T1000 (cell line): ENCODE measurements at places on chromosomes 12 and 14.

DNA sequence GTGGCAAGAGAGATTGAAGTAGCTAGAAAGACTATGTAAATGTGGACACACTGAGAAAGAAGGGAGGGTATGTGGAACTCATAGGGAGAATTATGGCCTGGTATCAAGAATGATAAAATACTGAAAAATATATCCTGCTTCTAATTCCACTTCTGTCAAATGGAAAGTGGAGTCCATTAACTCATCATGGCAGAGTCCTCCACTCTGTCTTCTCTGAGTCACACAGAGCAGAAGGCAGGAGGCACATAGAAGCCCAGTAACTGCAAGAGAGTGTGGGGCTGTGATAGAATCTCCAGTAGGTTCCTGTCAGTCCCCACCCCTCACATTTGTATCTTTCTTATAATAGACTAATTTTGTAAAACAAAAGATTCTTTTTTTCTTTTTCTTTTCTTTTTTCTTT is 223.7 kb downstream of the AKAP6 start:
- DNase-seq = no peak

- no peak for DNase-seq
Measured at GRCh38 chr14:69532561-69533340, 41.9 kb downstream of the CCDC177 start.

- no peak for DNase-seq
Measured at GRCh38 chr12:20232931-20233675, 135.2 kb upstream of the PDE3A start.

DNA sequence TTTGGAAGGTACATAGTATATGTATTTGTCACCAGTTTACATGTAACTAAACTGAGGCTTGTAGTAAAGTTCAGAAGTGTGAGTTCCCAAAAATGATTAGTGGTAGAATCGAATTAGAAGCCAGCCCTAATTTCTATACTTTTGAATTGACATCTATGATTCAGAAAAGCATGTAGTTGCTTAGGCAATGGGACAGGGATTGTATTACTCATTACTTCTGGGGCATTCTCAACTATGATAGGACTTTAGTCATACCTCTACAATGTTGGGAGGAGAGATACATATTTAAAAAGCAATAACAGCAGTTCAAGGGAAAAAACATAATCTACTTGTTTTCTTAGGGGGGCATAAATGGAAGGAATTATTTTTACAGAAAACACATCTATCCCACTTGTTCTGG is 277.9 kb upstream of the E2F7 start:
- DNase-seq = no peak

GRCh38 chr12:56202366-56202765 is 13.1 kb upstream of the SMARCC2 start:
- DNase-seq = no peak

- no peak for DNase-seq
Measured at GRCh38 chr12:50024805-50025186, 498 bp downstream of the RACGAP1 start.

DNA sequence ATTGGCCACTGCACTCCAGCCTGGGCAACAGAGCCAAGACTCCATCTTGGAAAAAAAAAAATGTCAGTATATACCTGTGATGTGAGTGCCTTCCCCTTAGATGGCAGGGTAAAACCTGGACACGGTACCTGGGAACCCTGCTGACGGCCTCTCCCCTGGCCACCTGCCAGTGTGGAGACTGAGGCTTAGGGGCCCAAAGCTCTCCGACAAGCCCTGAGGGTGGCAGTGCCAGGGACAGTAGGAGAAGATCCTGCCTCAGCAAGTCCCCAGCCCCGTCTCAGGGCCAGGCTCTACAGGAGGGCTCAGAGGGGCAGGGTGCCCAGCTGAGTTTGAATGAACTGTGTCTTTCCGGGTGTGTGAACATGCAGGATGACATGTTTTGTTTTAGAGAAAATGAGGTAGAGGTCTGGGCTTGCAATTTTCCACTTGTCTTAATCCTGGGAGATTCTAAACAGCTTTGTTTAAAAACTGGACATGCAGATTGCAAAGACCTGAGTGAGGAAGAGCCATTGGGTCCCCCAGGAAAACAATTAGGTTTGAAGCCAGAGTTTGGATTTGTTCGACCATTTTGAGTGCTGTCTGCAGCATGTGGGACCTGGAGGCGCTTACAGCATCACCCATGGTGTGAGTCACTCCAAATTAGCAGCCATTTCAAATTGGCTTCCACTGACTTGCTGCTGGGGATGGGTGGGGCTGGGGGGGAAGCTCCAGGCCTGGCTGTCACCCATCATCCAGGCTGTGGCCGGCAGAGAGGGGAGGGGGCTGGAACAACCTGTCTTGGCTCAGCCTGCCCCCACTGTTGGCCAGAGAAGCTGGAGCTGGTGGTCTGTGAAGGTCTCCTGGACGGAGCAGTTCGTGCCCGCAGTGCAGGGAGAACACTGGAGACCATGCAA is 10.8 kb downstream of the TSPAN9 start:
- DNase-seq = no peak

GRCh38 chr14:95548328-95548929 is 13.6 kb downstream of the GLRX5 start:
- no peak for DNase-seq

DNA sequence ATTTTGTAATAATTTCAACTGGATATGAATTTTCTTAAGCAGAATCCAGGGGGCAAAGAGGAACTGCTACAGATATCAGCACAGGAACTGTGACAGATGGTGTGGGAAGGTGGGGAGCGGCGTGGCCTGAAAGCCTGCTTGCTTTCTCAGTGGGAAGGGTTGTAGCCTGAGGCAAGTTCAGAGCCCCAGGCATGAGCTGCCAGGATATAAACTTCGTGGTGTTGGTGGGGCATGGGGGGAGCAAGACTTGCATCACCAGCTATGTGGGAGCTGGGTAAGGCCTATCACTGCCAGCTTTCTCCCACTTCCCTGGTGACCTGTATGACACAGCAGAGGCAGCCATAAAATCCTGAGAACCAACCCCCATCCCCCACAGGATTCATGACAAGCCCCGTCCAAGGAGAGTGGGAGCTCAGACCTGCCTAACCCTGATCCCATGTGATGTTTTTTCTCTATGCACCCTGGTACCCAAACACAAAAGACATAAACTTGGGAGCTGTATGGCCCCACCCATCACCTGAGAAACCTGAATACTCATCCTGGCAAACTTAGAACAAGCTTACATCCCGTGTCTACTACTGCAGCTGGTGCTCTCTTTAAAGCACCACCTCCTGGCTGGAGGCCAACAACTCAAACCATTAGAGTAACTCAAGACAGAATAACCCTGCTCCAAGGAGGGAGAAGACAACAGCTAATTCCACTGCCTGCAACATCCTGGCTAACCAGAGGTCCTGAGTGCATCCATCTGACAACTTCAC is 16.5 kb downstream of the CLEC1A start:
- DNase-seq = peak; percentile 35

DNA sequence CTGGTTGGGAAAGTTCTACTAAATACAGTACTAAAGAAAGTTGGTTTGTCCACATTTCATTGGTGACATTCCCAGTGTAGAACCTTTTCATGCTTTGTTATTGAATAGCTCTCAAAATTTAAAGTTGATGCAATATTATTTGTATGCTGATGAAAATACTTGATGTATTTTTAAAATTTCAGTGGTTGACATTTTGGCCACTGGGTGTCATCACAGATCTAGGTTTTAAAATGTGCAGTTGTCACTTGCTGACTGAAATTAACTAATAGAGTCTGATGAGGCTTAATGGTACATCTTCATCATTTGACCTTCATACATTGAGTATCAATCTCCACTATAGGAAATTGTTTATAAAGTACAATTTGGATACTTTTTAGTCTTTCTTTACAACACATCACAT is 37.1 kb downstream of the CMAS start:
- no peak for DNase-seq

GRCh38 chr12:9033265-9033887 is 44.0 kb downstream of the KLRG1 start:
- DNase-seq = no peak

DNA sequence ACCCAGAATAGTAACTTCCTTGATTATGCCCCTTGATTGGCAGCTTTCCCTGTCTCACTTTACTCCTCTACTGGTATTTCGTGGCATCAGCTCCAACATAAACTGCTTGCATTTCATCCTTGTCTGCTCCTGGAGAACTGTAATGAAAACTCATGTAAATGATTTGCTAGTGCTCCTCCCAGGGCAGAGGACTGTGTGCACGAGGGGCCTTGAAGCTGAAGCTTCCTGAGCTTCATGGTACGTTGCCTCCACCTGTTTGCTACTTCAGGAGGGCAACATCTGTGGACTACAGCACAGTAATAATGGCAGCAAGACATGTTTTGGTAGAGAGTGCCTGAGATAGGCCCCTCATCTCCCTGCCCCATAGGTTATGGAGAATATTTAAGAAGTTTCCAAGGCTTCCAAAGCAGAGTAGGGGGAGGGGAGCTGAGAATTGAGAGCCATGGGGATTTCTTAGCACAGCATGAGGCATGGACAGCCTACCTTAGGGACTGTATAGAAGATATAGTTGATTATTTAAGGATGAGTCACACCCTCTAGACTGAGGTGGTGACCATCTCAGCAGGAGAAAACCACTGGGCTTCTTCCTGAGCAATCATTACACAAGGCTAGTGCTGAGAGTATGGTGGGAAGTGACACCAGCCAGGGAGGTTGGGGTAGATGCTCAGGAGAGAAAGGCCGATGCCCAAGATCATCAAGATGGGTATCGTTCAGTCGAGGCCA is 29.5 kb downstream of the CCDC198 start:
- DNase-seq = no peak

- no peak for DNase-seq
Measured at GRCh38 chr14:99506276-99506675, 25.1 kb downstream of the CCNK start.

GRCh38 chr12:15546102-15546701 is 223.9 kb downstream of the PTPRO start:
- DNase-seq = no peak

GRCh38 chr12:82434392-82434911 is 76.1 kb downstream of the METTL25 start:
- no peak for DNase-seq

DNA sequence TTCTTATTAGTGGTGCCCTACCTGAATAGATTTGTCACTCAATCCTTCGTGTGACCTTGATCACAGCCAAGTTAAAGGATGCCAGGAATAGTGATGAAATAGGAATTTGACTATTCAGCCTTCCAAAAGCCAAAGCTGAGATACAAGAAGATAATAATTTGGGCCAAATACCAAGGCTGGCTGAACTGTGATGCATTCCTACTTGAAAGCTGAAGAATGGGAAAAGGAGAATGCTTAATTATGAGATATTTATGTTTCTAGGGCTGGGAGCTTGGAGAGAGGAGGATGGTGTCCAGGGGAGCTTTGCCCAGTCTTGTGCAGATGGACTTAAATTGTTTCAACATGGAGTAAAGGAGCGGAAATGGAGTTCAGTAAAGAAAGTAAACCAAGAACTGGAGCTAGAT is 5.2 kb downstream of the RNASE7 start:
- DNase-seq = no peak

- DNase-seq = no peak
Measured at GRCh38 chr14:105529569-105530284, 3.3 kb downstream of the TMEM121 start.

DNA sequence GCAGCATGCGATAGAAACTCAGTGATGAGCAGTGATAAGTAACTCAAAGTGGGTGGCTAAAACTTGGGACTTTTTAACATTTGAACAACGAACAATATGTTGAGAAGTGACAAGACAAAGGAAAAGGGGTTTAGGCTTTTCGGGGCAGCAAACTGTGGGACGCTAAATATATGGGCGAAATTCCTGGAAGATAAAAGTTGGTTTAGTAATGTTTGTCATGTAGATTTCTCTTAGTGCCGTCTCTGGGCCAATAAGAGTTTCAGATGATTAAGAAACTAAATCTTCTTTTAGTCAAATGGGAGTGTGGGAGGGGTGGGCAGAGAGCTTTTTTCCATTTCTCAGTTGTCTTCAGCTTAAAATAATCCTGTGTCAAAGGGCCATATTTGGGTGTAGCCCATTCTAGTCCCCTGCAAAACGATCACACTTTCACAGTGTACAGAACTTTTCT is 41.7 kb upstream of the FUT8 start:
- DNase-seq = no peak

GRCh38 chr14:77071938-77072388 is 26.1 kb upstream of the CIPC start:
- DNase-seq = no peak

DNA sequence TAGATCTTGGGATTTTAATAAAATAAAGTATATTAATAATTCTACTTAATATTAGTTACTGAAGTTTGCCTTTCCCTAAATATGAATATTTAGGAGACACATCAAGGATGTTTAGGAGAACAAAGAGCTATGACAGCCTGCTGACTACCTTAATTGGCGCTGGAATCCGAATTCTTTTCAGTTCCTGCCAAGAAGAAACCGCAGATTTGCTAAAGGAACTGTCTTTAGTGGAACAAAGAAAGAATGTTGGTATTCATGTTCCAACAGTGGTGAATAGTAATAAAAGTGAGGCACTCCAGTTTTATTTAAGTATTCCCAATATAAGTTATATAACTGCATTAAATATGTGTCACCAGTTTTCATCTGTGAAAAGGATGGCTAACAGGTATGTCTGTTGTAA is 54.5 kb downstream of the MIS18BP1 start:
- DNase-seq = no peak

DNA sequence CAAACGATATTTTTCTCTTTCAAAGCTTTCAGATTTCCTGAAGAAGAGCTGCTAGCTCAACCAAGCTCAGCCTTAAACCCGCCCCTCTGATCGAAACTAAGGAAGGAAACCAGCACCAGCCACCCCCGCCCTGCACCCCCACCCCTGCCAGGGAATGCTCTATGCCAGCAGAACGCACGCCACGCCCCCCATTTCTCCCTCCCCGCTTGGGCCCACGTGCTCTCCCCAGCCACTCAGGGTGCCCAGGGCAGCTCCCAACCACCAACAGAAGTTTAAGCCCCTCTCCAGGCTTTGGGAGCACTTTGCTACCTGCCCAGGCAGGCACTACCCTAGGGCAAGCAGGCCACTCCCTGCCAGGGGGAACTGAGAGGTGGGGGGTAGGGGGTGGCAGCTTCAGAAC is 18.8 kb upstream of the KRT78 start:
- DNase-seq = no peak

DNA sequence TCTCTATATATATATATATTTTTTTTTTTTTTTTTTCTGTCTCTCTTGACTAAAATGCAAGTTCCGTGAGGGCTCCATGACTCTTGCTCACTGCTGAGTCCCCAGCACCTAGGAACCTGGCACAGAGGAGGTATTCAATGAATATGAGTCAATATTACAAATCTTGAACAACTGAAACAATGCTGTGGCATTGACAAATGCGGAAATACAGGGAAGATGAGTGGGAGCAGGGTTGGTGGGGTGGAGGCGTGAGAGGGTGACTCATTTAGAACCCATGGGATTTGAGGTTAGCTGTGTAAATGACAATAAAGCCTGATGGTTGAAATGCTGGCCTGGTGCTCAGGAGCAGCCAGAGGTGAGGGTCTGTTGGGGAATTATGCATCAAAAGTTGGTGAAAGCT is 121.7 kb upstream of the FUT8 start:
- DNase-seq = peak; percentile 77

- no peak for DNase-seq
Measured at GRCh38 chr14:36268121-36268520, 52.3 kb downstream of the MBIP start.

DNA sequence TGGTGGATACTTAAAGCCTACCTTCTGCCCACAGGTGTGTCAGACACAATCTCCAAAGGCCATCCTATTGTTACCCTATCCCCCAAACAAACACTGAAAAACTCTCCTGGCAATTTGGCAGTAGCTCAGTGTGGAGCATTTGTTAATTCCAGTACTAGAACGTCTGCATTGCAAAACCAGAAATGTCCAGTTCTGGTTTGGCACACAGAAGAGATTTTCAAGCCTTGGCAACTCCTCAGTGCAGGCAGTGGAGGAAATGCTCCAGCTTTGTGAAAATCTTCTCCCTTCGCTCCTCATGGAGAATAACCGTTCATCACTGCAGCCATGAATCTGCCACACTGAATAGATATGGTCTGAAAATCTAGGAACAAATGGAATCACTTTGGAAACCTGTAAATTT is 5.3 kb upstream of the SOCS2 start:
- no peak for DNase-seq
